Activated naive CD4-positive, alpha-beta T cell treated with anti-CD3 and anti-CD28 coated beads, Interleukin-2, amount 10 ng/mL, durations not matched to agents 7 days and 5 days (primary cell): ENCODE measurements at places on chromosomes 7 and 10.

GRCh38 chr7:28298870-28299518 is 113.3 kb upstream of the CREB5 start:
- no peak for DNase-seq

DNA sequence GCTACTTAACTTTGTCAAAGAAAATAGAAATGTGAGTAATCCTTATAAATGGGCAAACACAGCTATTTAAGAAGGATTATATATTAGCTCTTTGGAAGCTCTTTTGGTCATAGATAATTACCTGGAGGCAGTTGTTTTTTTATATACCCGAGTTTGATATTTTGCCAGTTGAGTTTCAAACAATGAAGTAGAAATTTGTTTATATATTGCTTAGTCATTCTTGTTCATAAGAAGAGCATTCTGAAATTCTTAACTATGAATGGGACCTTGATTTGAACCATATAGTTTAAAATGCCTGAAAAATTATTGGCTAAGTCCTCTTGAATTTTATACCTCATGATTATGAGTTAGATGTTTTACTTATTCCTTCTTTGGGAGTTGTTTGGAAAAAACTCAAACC is 36.4 kb downstream of the MINPP1 start:
- DNase-seq: no peak

GRCh38 chr7:155534691-155535090 is 11.7 kb downstream of the CNPY1 start:
- no peak for DNase-seq

DNA sequence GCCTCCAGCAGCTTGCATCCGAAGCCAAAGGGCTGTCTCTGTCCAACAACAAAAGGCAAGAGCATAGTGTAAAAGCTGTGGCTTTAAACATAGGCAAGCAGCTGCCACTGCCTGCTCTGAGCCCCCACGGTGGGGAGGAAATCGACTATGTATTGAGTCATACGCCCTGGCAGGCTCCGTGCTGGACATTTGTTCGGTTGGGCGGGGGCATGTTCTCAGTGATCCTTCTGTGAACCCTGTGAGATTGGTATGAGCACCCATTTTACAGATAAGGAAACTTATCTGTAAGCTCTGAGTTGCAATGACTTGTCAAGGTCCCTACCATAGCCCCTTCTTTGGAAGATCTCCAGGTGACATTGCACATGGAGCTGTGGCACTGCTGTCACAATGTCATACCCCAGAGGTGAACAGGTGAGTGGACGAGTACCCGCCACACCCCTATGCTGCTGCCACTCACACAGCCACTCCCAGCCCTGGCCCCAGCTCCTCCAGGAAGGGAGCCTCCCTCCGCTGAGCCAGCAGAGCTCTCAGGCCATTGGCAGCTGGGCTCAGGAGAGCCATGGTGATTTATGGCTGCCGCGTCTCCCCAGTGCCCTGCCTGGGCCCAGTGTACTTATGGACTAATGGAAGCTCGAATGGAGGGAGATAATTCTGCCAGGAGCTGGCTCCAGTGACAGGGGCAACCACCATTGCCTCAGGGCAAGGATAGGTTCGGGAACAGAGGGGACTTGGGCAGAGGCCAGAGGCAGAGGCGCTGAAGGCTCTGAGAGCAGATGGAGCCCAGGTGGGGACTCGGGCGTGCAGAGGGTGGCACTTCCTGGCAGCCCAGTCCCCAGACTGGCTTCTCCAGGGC is 43.7 kb downstream of the UNC5B start:
- DNase-seq: no peak

DNA sequence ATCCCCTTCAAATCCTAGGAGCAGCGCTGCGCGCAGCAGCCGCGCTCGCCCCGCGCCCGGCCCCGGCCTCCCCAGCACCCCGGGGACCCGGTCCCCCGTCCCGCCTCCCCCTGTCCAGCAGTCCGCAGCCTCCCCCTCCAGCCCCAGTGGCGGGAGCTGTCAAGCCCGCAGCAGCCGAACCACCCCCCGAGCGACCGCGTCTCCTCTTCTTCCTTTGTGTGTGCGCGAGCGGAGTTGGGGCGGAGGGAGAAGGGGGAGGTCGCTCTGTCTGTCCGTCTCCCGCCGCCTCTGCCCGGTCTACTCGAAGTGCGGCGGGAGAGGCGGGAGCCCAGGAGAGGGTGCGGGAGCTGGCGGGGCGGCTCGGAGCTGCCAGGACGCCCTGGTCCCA is 375 bp upstream of the CHN2 start:
- DNase-seq: peak; percentile 23

DNA sequence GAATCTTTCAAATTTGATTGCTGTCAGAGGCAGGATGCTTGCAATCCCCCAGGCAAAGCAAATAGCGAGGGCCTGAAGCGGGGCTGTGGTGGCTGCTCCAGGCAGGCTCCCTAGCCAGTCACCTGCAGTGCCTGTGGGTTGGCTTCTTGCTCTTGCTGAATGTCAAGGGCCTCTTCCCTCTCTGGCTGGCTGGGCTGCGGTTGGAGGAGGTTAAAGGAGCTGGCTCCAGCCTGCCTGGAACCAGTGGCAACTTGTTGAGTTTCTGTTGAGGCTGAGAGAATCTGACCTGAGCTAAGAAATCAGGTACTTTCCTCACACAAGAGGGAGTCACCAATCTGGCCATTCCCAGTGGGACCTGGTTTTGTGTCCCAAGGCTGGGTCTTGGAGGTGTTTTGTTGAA is 134.7 kb downstream of the TMEM178B start:
- DNase-seq: no peak

DNA sequence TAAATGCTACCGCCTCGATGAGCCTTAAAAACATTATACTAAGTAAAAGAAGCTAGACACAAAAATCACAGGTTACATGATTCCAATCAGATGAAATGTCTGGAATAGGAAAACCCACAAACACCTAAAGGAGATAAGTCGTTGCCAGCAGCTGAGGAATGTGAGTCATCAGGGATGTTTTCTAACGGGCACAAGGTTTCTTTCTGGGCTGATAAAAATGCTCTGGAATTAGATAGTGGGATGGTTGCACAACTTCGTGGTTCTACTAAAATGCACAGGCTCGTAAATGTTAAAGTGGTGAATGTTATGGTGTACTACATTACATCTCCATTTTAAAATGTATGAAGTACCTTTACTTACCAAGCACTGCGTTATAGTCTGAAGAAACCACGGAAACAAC is 9.7 kb downstream of the ABLIM1 start:
- DNase-seq: no peak

- no peak for DNase-seq
Observed at GRCh38 chr7:69840248-69840647, 242.0 kb downstream of the AUTS2 start.

- no peak for DNase-seq
Observed at GRCh38 chr7:135673360-135673706, 11.0 kb downstream of the STMP1 start.

GRCh38 chr7:47419471-47419870 is 162.4 kb downstream of the TNS3 start:
- DNase-seq: no peak

DNA sequence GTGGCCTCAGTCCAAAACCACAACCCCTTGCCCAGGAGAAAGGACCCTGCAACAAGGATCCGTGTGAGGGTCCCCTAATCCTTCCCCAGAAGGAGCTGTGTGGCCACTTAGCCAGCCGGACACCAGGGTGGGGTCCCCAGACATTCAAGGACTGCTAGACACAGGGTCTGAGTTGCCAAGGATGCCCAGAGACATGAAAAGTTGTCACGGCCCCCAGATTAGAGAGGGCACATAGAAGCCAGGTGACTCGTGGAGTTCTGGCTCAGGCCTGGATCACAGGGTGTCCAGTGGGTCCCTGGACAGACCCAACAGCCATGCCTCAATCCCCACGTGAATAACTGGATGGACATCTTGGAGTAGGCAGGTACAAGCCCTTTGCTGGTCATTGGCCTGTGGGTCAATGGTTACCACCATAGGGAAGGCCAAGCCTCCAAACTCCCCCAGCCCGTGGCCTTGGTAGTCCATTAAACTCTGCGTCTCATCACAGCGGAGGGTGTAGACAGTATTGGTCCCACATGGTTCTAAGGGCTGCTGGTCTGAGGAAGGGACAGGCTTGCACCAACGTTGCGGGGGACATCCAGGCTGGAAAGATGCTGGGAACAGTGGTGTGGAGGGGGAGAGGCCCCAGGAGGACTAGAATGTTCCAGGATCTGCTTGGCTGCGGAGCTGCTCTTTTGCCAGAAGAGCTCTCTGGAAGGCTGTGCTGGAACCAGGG is 205.9 kb upstream of the PPP2R2D start:
- no peak for DNase-seq

GRCh38 chr10:16787361-16787791 is 29.8 kb downstream of the RSU1 start:
- DNase-seq: peak; percentile 68

- DNase-seq: no peak
Observed at GRCh38 chr10:32376097-32376496, 29.1 kb upstream of the EPC1 start.

GRCh38 chr10:20040012-20040411 is 223.8 kb downstream of the PLXDC2 start:
- no peak for DNase-seq

- peak; percentile 17 for DNase-seq
Observed at GRCh38 chr10:46515793-46516192, 40.7 kb downstream of the GPRIN2 start.

DNA sequence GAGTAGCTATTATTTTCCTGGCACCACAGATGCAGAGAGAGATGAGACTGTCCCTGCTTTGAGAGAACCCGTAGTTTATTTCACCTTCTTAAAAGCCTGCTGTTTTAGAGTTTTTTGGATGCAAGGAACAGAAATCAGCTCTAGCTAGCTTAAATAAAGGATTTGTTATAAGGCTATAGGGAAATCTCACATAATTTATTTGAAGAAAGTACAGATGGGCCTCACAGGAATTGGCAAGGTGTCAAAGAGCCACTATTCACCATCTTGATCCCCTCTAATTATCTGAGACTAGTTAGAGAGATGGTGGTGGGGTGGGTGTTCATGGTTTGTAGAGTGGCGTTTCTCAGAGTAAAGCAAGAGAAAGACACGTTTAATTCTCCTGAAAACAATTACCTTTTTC is 7.3 kb downstream of the KMT2E start:
- no peak for DNase-seq

DNA sequence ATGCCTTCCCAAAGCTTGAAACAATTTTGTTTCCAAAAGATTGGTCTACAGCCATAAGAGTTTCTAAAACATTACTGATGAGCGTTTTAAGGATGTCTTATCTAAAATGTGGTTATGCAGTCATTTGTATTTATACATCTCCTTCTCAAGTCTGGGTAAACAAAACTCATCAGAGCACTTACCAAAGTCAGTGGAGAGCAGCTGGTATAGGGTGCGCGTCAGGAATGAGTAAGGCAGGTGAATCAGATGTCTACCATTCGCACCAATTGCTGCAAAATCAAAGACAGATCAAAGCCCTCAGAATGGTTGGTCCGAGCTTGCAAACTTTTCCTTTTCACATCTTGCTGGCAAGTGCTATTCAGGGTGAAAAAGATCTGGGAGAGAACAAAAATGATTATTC is 65.6 kb upstream of the FAM171A1 start:
- DNase-seq: no peak

DNA sequence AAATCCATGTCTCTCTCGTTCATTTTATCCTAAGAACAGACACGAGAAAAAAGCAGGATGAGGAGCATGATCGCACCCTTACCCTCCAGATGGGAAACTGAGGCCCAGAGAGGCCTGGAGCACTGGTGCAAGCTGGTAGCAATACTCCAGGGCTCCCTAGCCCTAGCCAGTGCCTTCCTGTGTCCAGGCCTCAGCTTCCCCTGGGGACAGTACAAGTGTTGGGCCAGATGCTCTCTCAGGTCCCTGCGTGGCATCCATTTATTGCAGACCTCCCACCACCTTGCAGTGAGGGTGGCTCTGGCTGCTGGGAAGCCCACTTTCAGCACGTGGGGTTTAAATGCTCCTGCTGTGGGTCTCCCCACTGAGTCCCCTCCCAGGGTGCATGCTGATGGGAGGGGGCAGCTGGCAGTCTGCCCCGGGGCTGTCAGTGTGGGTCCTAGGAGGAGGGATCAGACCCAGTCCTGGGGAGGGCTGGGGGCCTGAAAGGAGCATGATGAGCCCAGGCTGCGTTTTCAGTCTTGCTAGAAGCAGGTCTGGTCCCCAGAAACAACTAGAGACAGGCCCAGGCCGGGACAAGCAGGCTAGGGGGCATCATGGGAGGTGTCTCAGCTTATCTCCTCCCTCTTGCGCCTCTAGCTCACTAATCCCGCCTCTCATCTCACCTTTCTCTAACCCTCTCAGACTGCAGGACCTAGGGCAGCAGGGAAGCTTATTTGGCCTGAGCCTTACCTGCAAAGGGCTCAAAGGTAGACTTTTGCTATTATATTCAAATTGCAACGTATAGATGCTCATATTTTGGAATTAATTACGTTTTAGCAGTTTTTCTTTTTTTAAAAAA is 662 bp upstream of the PPIF start:
- peak; percentile 36 for DNase-seq

GRCh38 chr7:50423860-50424259 is 26.3 kb downstream of the FIGNL1 start:
- no peak for DNase-seq

DNA sequence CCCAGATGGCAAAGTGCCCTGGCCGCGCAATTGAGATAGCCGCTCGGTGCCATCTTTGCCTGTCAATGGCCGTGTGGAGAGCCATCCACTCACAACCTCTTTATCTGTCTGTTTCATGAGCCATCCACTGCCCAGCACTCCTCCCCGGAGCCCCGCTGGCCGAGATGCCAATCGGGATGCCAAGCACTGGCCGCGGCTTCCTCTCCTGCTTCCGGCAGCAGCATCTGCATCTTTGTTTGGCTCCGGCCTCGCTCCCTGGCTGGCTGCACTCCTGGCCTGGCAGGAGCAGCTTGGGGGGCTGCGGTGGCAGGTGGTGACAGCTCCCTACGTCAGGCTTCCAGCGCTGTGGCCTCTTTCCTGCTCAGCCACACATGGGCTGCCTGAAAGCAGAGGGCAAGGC is 231.7 kb downstream of the USP6NL start:
- DNase-seq: no peak

- no peak for DNase-seq
Observed at GRCh38 chr7:32458025-32458424, 32.2 kb downstream of the LSM5 start.

- DNase-seq: no peak
Observed at GRCh38 chr10:129329385-129330055, 137.5 kb upstream of the MGMT start.

- DNase-seq: peak; percentile 68
Observed at GRCh38 chr7:29337546-29338116, 143.1 kb downstream of the CHN2 start.

GRCh38 chr7:33395340-33395739 is 266.0 kb downstream of the BBS9 start:
- no peak for DNase-seq

DNA sequence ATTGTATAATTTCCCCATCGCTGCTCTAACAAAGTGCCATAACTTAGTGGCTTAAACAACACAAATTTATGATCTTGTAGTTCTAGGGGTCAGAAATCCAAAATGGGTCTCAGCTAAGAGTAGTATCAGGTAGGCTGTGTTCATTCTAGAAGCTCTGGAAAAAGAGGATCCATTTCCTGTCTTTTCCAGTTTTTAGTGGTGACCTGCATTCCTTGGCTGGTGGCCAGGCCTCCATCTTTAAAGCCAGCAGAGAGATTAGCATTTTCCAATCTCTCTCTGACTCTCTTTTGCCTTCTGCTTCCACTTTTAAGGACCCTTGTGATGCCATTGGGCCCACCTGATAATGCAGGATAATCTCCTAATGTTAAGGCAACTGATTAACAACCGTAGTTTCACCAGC is 41.0 kb upstream of the C10orf120 start:
- no peak for DNase-seq

- DNase-seq: no peak
Observed at GRCh38 chr7:105156731-105157130, 142.7 kb downstream of the KMT2E start.

GRCh38 chr10:71279590-71280170 is 39.4 kb upstream of the SLC29A3 start:
- DNase-seq: no peak
